Motor neuron (in vitro differentiated cells): ENCODE measurements at places on chromosomes 7 and 10.

GRCh38 chr7:27585781-27586447, 76.8 kb downstream of the HIBADH start:
- no peak for ATAC-seq

- ATAC-seq = no peak
Measured at GRCh38 chr7:138825049-138825721, 27.2 kb upstream of the ATP6V0A4 start.

GRCh38 chr7:39702133-39702532, 78.8 kb downstream of the RALA start:
- no peak for ATAC-seq

DNA sequence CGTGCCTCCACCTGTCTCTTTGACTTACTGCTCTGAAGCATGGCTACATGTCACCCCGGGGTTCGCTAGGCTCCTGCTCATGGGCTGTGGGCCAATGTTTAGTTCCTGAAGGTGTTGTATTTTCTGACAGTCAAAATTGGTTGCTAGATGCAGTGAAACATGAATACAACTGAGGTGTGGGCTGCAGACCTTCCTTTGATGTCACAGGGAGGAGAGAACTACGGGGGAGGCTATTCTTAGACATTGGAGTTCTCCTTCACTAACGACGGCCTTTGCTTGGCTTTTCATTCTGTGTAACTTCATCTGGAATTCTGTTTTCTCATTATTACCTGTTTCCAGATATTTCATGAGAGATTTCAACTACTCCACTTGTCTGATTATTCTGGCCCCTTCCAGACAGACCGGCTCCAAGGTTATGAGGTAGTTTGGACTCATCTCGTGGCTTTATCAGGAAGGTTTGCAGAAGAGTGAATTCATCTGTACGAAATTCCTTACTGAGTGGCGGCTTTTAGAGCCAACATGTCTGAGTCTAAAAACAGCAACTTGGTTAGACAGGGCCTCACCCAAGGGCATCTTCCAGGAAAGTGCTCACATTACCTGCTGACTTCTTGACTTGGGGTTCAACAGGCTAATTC, 774.7 kb downstream of the SUGCT start:
- ATAC-seq = no peak

DNA sequence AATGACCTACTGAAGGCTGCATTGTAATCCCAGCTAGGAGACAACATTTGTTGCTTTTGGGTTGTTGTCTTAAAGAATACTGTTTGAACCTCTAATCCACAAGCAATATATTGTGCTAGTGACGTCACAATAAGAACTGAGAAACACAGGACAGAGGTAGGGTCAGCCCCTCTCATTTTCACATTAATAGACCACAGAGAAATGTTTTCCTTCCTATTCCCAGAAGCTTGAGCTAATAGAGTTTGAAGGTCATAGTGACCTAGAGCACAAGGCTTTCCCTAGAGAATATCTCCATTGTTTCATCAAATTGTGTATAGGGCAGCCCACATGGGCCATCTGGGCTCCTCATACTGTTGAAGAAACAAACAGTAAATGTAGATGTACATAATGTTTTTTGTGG, 300.9 kb upstream of the AKR1E2 start:
- peak; percentile 76 for ATAC-seq

- no peak for ATAC-seq
Measured at GRCh38 chr10:62021128-62021665, 119.7 kb downstream of the ARID5B start.

- ATAC-seq = peak; percentile 58
Measured at GRCh38 chr7:11170175-11170574, 196.5 kb downstream of the PHF14 start.

GRCh38 chr7:137025469-137026175, 157.2 kb downstream of the CHRM2 start:
- peak; percentile 73 for ATAC-seq

DNA sequence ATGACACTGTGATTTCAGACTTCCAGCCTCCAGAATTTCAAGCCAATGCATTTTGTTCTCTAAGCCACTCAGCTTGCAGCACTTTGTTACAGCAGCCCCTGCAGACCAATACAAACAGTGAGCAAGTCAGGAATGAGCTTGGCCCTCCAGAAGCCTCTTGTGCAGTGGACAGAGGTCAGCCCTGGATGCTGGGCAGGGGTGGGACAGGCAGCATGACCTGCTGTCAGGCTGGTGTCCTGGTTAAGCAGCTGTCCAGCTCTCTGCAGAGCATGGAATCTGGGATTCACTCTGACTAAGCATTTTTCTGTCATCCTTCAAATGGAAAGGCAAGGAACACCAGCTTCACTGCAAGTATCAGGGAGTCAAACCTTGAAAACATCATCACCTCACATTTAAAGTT, 85.5 kb upstream of the GDF10 start:
- ATAC-seq = peak; percentile 92

DNA sequence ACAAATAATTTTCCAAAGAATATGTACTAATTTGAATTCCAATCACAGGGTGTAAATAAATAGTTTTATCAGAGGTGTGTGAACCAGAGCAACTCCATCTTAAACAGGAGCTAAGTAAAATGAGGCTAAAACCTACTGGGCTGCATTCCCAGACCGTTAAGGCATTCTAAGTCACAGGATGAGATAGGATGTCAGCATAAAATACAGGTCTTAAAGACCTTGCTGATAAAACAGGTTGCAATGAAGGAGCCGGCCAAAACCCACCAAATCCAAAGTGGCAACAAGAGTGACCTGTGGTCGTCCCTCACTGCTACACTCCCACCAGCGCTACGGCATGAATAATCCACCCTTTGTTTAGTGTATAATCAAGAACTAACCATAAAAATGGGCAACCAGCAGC, 291.7 kb upstream of the SEMA3D start:
- ATAC-seq = no peak

GRCh38 chr10:16348891-16349290, 87.9 kb upstream of the PTER start:
- no peak for ATAC-seq
